CD4-positive, alpha-beta T cell treated with Interleukin-12 subunit alpha and Interleukin-12 subunit beta, for 1 hour (primary cell): ENCODE measurements at places on chromosomes 12 and 14.

DNA sequence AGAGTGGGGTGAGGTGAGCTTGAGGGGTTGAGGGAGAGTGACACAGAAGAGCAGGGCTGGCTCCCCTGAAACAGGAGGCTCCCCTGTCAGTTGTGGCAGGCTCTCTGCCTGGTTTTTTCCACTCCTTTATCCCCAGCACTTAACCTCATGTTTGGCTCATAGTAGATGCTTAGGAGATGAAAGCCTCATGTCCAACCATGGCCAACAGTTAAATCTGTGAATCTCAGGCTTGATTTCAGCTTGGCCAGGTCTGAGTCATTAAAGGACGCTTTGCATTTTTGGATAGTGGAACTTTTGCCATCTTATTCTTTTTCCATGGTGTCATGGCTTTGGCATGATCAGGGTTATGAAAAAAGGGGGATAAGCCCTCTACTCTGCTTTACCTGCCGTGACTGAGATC is 117.2 kb downstream of the CACNA1C start:
- DNase-seq: no peak

- no peak for DNase-seq
Measured at GRCh38 chr12:2494486-2495192, 300.1 kb upstream of the FKBP4 start.

- DNase-seq: no peak
Measured at GRCh38 chr12:9745199-9745598, 12.3 kb upstream of the CLECL1 start.

GRCh38 chr12:53726946-53727309 is 324 bp downstream of the CALCOCO1 start:
- no peak for DNase-seq

GRCh38 chr12:66011731-66012130 is 118.8 kb downstream of the LLPH start:
- no peak for DNase-seq

- no peak for DNase-seq
Measured at GRCh38 chr12:23359975-23360701, 589.3 kb downstream of the SOX5 start.

DNA sequence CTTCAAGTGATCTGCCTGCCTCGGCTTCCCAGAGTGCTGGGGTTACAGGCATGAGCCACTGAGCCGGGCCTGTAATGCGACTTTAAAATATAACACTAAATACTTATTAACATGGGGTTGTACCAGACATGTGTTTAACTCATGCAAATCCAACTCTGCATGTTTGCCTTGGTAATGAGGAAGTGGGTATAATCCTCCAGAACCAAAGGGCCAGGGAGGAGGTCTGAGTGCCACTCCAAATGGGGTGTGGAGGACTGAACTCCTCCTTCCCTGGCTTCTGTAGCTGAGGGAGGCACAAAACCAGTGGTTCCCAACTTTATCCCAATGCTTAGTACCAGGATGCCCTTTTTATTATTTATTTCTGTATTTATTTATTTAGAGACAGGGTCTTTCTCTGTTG is 61.6 kb upstream of the MED13L start:
- DNase-seq: no peak

DNA sequence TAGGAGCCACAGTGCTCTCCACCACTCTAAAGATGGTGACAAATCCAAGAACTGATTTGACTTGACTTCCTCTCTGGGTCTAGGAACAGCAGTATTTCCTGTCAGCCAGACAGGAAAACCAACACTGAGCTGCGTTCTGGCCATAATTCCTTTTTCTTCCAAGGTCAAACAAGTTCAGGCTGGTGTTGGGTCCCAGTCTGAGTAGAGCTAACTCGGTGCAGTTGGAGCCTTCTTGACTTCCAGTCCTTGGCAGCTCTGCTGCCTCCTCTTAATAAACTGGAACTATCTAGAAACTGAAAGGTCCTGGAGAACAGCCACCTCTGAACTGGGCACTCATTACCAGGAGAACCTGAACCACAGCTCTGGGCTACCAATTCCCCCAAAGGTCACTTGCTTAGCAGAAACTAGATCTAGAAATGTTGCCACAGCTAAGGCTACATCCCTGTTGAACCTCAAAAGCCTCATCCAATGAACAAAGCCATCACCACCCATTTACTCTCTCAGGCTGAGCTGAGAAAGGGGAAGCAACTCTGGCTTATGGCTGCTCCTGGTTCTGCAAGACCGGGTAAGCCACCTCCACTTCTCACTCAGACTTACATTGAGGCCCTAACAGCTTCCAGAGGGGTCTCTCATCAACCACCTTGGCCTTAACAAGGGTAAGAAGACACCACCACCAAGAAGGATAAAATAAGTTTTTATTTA is 27.7 kb downstream of the MAX start:
- DNase-seq: no peak

- no peak for DNase-seq
Measured at GRCh38 chr12:59401862-59402261, 194.0 kb upstream of the SLC16A7 start.

GRCh38 chr14:100727086-100727872 is 587 bp downstream of the DLK1 start:
- DNase-seq: no peak

DNA sequence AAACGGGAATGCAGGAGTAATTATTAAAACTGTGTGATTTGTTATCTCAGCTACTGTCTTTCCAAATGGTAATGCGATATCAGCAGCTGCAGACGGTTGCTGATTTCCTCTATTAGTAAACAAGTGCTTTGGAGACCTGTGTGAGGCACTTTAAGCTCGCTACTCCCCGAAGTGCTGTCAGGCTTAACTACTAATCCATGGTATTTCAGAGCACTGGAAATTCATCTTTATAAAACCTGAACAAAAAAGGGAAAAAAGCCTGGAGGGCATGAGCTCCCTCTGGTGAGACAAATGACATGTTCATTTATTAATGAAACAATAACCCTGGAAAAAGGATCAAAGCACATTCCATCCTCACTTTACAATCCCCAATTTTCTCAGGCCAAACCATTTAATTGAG is 143.6 kb upstream of the OTX2 start:
- no peak for DNase-seq

- no peak for DNase-seq
Measured at GRCh38 chr12:49954863-49955830, 4.6 kb downstream of the AQP2 start.

- no peak for DNase-seq
Measured at GRCh38 chr14:30885840-30886740, 11.7 kb downstream of the COCH start.

GRCh38 chr14:76334316-76334715 is 41.6 kb upstream of the ESRRB start:
- no peak for DNase-seq

- peak; percentile 40 for DNase-seq
Measured at GRCh38 chr12:122265476-122265875, 818 bp downstream of the VPS33A start.

DNA sequence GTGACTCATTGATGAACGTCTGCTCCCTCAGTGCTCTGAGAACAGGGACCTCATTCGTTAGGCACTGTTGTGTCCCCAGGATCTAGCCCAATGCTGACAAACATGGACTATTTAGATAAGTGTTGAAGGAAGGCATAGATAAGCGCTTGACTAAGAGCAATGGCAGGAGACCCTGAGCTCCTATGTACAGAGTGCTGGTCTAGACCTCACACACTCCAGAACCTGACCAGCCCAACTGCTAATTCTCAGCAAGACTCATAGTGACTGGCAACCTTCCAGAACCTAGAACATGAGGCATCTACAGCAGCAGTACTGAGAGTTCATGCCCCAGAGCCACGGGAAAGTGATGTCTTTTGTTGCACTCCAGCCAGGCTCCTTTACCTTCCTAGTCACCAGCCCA is 69.2 kb downstream of the CRACR2A start:
- DNase-seq: no peak

DNA sequence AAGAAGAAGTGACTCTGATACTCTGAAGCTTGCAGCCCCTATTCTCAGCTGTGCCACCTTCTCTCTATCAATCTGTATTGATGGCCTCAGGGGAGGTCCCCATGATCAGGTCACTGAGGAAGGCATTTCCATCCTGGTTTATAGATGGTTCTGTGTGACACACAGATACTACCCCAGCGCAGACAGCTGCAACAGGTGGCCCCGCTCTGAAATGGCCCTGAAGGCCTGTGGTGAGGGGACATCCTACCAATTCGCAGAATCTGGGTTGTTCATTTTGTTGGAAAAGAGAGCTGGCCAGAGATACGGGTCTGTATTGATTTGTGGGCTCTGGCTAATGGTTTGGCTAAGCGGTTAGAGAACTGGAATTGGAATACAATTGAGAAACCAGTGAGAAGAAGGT is 21.7 kb downstream of the DLK1 start:
- DNase-seq: no peak

- DNase-seq: no peak
Measured at GRCh38 chr12:130557886-130558765, 158.0 kb downstream of the RIMBP2 start.

DNA sequence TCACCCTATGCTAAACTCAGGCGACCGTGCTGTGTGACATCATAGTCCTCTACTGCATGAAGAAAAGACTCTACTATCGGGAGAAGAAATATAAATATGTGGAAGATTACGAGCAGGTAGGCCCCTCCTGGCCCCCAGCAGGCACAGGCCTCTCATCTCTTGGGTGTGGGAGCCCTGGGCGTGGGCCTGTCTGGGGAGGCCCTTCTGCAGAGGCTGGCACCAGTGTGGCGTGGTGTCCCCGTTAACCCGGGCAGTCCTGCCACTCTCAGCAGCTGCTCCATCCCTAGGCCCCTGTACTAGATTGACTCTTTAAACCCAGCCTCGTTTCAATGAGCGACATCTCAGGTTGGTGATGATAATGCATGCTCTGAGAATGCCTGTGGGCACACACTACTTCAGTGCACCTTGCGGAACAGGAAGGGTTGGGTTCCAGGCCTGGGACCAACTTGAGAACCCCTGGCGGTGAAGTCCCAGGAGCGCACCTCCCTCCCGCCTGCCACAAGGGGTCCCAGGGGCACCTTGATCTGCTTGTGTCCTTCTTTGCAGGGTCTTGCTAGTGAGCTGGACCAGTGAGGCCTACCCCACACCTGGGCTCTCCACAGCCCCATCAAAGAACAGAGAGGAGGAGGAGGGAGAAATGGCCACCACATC is 23.2 kb downstream of the P2RX4 start:
- no peak for DNase-seq

GRCh38 chr14:34496007-34496678 is 34.1 kb upstream of the SPTSSA start:
- no peak for DNase-seq

DNA sequence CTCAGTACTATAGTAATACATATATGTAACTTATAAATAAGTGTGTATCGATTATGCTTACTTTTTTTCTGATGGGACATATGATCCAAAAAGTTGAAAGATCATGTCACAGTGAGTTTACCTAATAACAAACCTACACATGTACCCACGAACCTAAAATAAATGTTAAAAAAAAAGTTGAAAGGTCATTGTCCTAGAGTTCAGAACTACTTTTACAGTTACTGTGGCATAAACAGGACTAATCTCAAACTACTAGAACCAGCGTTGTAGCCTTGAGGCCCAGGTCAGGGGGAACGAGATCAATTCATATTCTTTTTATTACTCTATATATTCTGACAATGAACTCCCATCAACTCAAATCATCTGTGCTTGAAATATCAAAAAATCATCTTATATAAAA is 81.8 kb downstream of the ITPR2 start:
- DNase-seq: no peak
